Effector memory CD8-positive, alpha-beta T cell (primary cell): ENCODE measurements at places on chromosomes 12 and 14.

GRCh38 chr12:7933255-7933726 lies 2.7 kb downstream of the SLC2A3 start:
- peak; percentile 63 for DNase-seq

- DNase-seq = no peak
These were observed 43.6 kb upstream of the DDX11 start for GRCh38 chr12:31029916-31030562.

DNA sequence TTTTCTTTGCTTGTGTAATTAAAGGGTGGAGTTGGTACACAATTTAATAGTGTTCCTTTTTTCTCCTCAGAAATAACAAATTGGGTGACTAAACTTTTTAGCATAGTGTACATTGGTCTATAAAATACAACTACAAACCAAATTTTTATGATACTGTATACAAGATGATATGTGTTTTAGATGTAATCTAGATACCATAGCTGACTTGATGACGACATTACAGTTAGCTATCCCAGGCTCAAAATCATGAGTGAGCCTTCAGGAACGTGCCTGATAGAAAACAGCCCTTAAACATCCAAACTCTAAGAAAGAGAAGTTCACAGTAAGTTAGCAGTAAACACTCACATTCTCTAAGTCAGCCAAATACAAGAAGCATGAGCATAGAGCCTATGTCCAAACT lies 99.0 kb upstream of the SSTR1 start:
- no peak for DNase-seq

- DNase-seq = peak; percentile 44
These were observed 594 bp downstream of the ZCCHC8 start for GRCh38 chr12:122499991-122500684.

DNA sequence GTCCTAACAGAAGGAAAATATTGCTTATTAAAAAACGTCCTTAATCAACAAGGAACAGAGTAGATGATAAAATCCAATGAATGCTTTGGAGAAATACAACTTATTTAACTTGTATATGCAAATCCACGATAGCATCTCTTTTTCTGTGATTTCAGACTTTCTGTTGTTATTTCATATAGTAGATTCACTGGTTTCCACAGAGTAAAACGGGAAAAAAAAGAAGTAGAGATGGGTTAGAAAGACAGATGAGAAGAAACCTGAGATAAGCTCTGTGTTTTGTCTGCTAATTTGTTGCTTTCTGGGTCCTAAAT lies 447.7 kb downstream of the RERGL start:
- DNase-seq = no peak

GRCh38 chr14:55092341-55092740 lies 36.7 kb upstream of the LGALS3 start:
- no peak for DNase-seq

- no peak for DNase-seq
These were observed 9.7 kb downstream of the IRF2BPL start for GRCh38 chr14:77018785-77019184.

GRCh38 chr14:51185754-51186153 lies 54.3 kb upstream of the TMX1 start:
- DNase-seq = no peak

DNA sequence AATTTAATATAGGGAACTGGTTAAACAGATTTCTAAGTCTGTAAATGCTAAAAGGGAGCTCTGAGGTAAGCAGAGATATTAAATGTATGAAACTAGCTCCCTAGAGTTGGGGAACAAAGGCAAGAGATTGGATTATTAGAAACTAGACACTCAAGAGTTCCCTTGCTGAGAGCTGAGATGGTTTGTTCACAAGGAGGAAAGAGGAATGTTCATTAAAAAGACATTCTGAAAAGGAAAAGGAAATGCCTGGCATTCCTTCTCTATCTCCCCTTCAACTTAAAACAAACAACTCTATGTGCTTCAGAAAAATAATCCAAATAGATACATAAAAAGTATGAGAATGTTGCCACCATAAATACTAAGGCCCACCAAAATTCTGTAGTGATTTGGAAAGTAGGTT lies 73.7 kb downstream of the GALNT4 start:
- DNase-seq = no peak

DNA sequence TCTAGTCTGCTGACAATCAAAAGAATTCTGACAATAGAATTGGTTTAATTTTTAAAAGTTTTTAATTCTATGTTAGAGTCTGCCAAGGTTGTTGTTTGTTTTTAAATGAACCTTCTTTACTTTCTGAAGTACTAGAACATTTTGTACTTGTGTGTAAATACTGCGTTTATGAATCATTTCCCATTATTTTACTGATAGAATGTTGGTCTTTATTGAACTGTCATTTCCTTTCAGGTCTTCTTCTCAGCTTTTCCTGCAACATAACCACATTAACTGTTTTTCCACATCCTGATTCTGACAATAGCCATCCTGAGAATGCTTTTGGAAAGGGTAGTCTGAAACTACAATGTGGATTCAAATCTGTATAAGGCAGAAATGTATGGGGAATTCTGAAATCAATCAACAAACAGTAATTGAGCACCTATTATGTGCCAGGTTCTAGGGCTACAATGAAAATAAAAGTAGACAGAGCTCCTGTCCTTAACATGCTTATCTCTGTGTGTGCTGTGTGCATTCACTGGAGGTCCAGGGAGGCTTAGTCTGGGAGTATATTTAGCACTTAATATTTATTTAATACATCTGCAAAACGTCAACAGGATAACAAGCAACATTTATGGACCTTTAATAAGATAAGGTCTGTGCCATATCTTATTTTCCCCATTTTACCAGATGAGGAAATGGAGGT lies 73.1 kb upstream of the SLC38A2 start:
- DNase-seq = no peak

DNA sequence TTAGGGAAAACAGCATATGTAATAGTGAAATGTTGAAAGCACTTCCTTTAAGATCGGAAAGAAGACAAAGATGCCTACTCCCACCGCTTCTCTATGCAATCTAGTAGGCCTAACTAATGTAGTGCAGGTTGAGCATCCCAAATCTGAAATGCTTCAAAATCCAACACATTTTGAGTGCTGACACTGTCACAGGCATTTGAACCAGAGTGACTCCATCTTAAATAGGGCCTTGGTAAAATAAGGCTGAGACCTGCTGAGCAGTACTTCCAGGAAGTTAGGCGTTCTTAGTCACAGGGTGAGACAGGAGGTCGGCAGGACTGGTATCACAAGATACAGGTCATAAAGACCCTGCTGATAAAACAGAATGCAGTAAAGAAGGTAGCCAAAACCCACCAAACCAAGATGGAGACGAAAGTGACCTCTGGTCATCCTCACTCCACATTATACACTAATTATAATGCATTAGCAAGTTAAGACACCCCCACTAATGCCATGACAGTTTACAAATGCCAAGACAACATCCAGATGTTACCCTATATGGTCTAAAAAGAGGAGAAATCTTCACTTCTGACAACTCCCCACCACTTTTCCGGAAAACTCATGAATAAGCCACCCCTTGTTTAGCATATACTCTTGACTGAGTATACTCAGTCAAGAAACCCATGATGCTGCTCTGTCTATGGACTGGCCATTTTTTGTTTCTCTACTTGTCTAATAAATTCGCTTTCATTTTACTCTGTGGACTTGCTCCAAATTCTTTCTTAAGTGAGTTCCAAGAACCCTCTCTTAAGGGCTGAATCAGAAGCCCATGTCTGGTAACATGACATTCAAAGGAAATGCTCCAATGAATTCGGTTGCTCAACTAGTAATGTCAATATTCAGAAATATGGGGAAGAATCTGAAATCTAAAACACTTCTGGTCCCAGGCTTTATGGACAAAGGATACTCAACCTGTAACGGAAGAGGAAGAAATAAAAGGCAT lies 47.1 kb upstream of the MTERF2 start:
- no peak for DNase-seq

GRCh38 chr14:87461704-87462103 lies 531.3 kb downstream of the GALC start:
- DNase-seq = no peak

- no peak for DNase-seq
These were observed 354.3 kb upstream of the SFSWAP start for GRCh38 chr12:131356485-131357184.

- DNase-seq = no peak
These were observed 4.8 kb downstream of the COPZ1 start for GRCh38 chr12:54329759-54330158.

DNA sequence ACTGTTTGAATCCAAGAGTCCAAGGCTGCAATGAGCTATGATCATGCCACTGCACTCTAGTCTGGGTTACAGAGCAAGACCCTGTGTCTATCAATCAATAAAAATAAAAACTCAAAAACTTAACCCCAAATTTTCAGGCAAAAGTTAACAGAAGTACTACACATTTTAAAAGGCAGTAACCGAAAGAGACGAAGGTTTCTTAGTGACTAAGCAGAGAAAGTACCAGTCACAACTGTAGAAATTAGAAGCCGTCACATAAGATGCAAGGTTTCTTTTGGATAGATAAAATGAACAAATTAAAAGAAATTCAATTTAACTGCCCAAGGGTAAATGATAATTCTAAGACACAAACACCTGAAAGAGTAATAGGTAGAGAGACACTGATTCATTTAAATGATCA lies 103.5 kb downstream of the MED13L start:
- no peak for DNase-seq

- DNase-seq = no peak
These were observed 53.6 kb upstream of the CD163 start for GRCh38 chr12:7557227-7557626.

GRCh38 chr14:36113341-36113740 lies 63.2 kb downstream of the PTCSC3 start:
- no peak for DNase-seq

GRCh38 chr14:72558721-72559120 lies 335.2 kb downstream of the DPF3 start:
- no peak for DNase-seq

DNA sequence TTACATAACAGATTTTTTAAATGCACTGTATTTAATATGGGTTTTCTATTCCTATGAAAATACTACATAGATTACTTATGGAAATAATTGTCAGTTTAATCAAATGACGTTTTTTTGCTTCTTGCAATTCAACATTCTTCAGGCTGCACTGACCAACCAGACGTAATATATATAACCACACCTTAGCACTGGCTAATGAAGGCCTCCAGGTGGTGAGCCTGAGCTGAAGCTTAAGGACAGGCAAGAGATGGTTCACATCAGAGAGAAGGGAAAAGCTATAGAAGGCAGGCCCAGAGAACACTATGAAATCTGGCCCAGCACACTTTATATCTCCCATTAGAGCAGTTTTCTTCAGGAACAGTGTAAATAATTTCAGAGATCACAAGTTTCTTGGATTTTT lies 2.8 kb upstream of the MDGA2 start:
- no peak for DNase-seq
